Activated CD4-positive, alpha-beta T cell treated with anti-CD3 and anti-CD28 coated beads, Interleukin-2, amount 50 U/mL, for 48 hours (primary cell): ENCODE measurements at places on chromosomes 3 and 15.

GRCh38 chr3:57876632-57877031 lies 120.5 kb downstream of the SLMAP start:
- no peak for DNase-seq

- no peak for DNase-seq
These were observed 71.4 kb downstream of the FBXL22 start for GRCh38 chr15:63668601-63669000.

DNA sequence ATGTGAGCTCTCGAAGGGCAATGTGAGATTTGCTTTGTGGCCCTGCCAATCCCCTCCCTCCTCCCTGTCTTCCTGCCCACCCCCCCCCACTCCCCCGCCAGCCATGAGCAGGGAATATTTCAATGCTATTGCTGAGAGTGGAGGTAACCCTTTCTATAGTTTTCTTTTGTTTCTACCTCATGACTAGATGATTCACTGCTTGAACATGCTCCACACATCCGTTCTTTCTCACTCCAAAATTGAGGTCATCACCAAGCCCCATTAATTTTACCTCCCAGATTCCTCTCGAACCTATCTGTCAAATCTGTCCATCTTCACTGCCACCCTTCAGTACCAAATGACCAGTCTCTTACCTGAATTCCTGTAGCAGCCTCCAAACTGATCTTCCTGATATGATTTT lies 12.2 kb downstream of the ZNF774 start:
- DNase-seq = no peak

DNA sequence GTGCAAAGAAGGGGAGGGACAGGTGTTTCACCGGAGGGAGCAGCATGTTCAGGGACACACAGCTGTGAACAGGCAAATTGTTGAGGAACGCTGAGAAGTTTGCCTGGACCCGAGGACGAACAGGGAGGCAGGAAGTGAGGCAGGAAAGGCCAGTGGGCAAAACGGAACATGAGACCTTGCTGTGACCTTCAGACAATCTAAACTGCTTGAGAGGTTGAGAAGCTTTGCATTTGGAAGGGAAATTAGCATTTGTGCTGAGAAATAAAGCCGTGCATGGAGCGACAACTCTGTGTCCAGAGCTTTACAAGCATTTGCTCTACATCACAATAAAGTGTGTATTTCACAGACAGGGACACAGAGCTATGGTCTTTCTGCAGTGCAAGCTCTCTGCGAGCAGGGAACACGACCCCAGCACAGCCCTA lies 47.9 kb downstream of the CDC25A start:
- DNase-seq = no peak

GRCh38 chr3:57436195-57436761 lies 107.9 kb downstream of the DNAH12 start:
- DNase-seq = no peak

DNA sequence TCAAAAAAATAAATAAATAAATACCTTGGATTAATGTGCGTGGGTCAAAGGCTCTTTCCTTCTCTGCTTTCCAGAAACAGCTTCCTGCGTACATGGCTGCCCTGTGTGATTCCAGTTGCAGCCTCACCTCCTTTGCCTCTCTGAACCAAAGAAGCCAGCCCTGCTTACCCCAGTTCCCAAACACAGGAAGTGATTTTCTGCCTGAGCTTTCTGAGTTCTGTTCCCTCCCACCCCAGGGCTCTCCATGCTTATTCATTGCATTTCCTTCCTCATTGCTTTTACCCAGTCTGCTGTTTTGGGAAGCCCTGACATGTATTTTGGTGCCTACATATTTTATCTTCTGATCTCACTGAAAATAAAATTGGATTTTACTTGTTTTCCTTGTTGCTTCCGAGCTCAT lies 15.4 kb downstream of the ZSCAN2 start:
- no peak for DNase-seq

DNA sequence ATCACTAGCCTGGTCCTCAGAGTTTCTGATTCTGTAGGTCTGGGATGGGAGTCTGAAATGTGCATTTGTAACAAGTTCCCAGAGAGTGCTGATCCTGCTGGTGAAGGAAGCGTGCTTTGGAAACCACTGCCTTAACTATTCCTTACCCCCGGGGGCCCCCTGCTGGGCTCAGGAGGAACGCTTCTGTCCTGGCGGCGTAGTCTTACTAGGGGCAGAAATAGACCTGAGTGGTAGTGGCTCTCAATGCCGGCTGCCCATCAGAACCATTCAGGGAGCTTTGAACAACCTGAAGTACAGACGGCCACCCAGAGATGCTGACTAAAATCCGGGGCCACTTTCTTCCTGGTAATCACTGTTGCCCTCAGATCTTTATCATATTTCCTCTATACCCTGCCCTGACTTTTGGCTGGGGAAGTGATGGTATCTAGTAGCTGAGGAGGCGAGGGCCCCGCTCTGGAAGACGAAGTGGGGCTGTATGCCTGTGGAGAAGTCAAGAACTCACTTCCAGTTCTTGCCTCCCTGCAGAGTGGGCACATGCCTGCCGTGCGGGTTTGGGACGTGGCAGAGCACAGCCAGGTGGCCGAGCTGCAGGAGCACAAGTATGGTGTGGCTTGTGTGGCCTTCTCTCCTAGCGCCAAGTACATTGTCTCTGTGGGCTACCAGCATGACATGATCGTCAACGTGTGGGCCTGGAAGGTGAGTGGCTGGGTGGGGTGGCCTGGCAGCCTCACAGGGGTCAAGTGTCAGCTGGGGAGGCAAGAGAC lies 16.3 kb upstream of the JMJD7 start:
- peak; percentile 83 for DNase-seq

DNA sequence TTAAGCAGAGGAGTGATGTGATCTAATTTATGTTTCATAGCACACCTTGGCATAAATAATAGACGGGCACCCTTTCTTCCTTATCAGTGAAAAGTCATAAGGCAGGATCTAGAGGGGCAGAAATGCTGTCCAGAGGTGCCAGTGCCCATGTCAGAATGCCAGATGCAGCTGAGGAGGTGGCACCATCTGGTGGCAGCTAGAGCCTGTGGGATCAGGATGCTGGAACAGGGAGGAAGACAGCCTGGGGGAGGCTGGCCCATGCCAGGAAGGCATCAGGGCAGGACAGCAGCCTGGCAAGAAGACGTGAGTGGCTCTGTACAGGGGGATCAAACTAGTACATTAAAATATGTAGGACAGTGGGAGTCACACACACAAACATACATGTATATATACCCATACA lies 16.5 kb downstream of the MYH15 start:
- no peak for DNase-seq
